ENCODE measurements at places on chromosomes 2 and 18.

GRCh38 chr2:133360882-133361281 lies 207.4 kb downstream of the NCKAP5 start:
- DNase-seq = no peak

GRCh38 chr2:73083886-73084800 lies 12.6 kb upstream of the SFXN5 start:
- no peak for DNase-seq

DNA sequence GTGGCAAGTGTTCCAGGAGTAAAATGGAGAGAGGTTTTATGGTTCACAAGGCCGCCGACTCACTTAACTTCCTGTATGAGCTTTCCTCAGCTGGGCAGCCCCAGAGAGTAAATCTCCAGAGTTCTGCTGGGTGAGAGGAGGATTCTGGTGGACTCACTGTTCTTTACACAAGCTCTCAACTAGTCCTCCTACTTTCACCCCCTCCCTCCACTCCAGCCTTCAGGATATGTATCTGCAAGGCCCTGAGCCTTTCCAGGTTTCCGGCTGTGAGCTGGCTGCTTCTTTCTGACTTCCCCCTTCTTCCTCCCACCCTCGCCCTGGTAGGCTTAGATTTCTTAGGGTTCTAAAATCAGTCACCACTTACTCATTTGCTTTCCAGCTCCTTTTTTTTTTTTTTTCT lies 34.0 kb downstream of the EML6 start:
- DNase-seq = peak; percentile 11

GRCh38 chr2:130922417-130922816 lies 85.7 kb downstream of the ARHGEF4 start:
- DNase-seq = no peak

GRCh38 chr18:25077038-25077943 lies 274.7 kb downstream of the ZNF521 start:
- no peak for DNase-seq

GRCh38 chr2:73851274-73851673 lies 22.5 kb downstream of the STAMBP start:
- DNase-seq = no peak

- DNase-seq = no peak
Observed at GRCh38 chr18:79687806-79688205, 8.2 kb downstream of the CTDP1 start.

DNA sequence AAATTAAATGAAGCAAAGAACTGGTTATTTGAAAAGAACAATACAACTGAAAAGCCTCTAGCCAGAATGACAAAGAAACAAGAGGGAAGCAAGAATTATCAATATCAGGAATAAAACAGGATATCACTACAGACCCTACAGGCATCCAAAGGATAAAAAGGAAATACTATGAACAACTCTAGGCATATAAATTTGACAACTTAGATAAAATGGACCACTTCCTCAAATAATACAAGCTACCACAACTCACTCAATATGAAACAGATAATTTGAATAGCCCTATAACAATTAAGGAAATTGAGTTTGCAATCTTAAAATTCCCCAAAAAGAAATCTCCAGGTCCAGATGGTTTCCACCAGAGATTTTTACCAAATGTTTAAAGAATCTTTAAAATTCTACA lies 19.8 kb downstream of the RPRD1A start:
- DNase-seq = no peak

DNA sequence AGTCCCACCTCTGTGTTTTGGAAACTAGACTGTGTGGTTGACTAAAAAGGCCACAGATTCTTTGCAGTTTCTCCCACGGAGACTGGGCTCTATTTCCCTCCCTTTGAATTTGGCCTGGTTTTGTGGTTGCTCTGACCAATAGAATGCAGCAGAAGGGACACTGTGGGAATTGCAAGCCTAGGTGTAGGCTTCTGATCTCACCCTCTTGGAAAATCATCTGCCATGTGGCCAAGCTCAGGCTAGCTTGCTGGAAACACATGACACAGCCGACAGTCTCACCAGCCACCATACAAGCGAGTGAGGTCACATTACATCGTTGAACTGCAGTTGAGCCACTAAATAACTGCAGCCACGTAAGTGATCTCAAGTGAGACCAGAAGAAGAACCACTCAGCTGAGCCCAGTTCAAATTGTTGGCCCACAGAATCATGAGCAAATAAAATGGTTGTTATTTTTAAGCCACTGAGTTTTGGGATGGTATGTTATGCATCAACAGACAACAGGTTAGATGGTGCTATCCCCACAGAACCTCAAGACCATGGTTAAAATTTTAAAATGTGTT lies 319.1 kb upstream of the MEX3C start:
- DNase-seq = no peak

DNA sequence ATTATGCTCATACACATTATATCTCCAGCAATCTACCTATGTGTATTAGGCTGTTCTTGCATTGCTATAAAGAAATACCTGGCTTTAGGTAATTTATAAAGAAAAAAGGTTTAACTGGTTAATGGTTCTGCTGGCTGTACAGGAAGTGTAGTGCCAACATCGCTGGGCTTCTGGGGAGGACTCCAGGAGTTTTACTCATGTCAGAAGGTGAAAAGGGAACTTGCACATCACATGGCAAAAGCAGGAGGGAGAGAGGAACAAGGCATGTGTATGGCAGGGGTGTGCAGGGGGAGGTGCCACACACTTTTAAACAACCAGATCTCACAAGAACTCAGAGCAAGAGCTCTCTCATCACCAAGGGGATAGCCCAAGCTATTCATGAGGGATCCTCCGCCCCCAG lies 715.4 kb upstream of the ZEB2 start:
- no peak for DNase-seq

DNA sequence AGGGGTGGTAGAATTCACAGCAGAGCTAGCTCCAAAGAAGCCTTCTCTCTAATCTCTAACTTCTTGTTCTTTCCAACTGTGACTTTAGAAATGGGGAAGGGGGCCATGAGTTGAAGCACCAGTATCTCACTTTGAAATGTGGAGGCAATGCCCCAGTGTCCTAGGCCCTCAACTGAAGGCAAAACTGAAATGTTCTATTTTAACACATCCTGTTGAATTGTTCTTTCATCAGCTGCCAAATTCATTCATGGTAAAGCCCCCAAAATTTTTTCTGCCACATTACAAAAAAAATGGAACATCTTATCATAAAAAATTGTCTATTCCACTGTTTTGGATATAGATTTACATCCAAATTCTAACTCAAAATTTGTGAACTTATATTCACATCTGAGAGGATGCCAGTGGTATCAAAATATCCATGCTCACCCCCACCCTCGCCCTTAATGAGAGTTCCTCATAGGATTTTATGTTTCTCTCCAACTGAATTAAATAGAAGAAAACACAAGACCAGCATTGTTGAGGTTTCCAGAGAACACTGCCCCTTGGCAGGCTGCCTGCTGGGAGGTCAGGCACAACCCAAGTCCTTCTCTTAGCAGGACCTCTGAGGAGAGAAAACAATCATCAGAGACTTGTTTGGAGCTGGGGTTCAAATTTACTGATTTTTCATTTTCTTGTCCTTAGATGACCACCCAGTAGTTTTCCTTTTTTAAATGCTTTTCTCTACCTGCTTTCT lies 147.4 kb upstream of the PGAP1 start:
- DNase-seq = no peak

GRCh38 chr18:74841248-74841647 lies 243.6 kb downstream of the ZNF407 start:
- DNase-seq = no peak

DNA sequence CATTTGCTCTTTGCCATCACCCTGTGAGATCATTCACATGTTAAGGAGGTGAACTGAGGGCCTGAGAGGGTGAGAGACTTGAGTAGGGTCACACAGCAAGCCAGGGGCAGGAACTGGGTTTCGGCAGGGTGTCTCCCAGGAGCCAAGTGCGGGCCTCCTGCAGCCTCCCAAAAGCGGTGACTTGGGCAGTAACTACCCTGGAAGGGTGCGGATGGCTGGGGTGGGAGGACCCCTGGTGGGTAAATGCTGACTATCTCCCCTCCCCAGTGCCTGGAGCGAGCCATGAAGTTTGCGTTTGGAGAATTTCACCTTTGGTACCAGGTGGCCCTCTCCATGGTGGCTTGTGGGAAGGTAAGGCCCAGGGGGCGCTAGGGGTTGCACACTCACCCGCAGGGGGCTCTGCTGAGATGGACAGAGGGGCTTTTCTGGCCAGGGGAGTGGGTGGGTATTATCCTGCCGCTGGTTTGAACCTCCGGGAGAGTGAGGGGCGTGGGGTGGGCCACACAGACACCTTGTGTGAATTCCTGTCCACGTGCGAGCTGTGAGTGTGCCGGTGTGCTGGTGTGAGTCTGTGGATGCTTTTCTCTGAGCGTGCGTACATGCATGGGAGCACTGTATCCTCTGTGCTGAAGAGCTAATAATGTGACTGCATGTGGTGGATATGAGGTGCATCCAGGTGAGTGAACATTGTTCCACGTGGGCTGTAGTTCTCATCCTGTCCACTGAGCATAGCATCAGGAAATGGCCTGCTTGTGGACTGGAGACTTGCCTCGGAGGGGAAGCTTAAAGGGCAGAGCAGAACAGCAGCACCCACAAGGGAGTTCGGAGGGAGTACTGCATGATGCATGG lies 91.0 kb upstream of the MCFD2 start:
- no peak for DNase-seq

GRCh38 chr2:128801576-128801975 lies 482.9 kb upstream of the HS6ST1 start:
- DNase-seq = no peak

DNA sequence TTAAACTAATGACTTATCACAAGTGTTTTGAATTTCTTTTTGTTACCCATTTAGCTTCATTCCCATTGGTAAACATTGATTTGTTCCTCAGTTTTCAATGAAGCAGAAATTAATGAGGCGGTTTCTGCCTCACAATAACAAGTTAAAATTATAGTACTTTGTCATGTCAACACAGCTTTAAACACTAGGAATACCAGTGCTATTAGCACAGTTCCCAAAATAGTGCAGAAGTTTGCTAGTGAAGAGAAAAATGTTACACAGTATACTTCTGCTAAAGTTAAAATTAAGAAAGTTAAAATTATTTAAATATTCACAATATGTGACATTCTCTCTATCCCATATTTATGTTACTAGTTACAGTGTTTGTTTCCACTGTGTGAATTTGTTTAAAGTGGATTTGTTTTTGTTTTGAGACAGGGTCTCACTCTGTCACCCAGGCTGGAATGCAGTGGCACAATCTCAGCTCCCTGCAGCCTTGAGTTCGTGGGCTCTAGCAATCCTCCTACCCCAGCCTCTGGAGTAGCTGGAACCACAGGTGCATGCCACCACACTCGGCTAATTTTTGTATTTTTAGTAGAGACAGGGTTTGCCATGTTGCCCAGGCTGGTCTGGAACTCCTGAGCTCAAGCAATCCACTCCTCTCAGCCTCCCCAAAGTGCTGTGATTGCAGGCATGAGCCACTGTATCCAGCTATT lies 3.8 kb upstream of the CHN1 start:
- DNase-seq = no peak

- DNase-seq = no peak
Observed at GRCh38 chr18:38651736-38652135, 1086.1 kb upstream of the CELF4 start.

DNA sequence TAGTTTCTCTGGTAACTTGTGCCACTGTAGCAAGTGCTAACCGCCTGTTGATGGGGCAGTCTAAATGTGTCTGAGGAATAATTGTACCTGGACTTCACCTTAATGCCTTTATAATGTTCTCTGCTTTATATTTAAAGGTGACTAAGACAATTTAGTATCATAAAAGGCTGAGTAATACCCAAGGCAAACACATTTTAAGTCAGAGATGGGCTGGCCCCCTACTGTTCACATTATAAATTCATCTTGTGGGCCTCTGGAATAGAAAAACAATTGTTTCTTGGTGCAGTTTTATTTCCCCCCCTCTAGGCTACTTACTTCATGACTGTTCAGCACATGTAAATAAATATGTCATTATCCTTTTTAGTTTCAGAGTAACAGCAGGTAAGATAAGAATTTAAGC lies 559.3 kb upstream of the PIK3C3 start:
- DNase-seq = no peak

DNA sequence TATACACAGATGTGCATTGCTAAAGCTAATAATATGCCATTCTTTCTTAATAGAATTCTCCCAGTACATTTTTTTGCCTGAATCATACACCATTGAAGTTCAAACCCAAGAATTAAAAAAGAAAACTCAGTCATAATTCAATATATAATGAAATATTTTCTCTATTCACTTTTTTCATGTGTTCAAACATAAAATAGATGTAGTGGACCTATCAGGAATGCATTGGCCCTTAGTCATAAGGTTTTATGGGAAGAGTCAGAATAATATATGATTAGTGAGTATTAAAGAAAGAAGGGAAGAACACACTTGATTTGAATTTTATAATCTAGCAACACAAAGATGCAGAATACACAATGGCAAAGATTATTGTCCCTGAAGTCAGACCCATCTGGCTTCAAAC lies 297.0 kb upstream of the COL3A1 start:
- no peak for DNase-seq

DNA sequence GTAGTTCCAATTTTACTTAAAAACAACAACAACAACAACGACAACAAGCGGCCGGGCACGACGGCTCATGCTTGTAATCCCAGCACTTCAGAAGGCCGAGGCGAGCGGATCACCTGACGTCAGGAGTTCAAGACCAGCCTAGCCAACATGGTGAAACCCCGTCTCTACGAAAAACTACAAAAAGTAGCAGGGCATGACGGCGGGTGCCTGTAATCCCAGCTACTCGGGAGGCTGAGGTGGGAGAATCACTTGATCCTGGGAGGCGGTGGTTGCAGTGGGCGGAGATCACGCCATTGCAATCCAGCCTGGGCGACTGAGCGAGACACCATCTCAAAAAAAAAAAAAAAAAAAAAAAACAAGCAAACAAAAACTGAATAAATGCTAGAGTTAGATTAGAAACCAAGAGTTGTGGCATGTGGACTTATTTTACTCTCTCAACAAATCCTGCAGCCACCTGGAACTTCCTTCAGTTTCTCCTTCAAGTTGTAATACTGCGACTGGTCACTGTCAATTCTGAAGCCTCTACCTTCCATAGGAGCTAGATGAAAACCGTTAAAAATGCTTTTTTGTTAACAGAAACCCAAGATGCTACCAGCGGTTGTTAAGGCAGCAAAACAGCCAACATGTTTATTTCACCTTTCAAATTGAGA lies 1.3 kb downstream of the ATP5F1A start:
- no peak for DNase-seq

DNA sequence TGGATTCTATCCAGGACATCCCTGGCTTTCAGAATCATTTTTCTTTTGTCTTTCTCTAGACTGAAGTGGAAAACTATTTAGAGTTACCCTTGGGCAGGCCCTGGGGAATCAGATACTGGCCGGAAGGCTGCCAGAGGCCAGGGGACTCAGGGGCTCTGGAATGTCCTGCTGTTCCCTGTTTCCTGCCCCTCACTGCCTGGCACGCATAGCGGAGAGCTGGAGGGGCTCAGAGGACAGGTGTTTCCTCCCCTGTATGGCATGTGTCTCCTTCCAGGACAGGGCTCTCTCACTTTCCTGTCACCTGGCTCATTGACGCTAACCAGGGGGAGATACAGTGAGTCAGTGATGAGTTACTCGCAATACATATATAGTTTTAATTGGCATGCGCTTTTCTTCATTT lies 38.8 kb downstream of the DYSF start:
- DNase-seq = no peak

- no peak for DNase-seq
Observed at GRCh38 chr2:70817284-70817954, 3.0 kb downstream of the CLEC4F start.
